ENCODE measurements at places on chromosomes 6 and 20.
A peak's percentile ranks its signal among the peaks of the same experiment; 100 is the strongest.

DNA sequence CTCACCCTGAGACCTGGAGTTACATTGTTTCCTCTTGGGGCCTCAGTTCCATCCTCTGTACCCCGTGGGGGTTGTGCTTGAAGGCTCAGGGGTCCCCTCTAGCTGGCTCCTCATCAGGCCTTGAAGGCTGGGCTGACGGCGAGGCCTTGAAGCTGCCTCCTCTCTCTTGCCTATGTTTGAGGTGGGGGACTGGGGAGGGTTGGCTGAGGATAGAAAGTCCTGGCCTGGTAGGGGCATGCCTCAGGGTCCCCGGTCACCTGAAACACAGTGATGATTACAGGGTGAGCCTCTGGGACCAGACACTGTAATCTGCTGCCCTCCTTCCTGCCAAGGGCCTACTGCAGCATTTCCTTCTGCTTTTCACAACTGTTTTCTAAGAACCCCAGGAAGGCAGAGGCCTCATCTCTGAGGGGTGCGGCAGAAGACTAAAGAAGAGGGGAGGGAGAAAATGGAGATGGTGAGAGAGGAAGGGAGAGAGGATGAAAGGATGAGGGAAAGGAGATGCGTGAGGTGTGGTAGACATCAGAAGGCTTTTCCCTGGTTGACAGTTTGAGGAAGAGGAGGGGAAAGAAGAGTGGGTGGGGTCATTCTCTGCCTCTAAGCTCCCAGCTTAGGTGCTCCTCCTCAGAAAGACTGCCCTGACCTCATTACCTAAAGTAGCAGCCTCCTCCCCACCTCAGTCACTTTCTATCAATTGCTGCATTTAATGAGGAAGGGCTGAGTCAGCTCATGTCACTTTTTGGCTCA, 29.7 kb downstream of the VEGFA start:
- no peak for DNase-seq

GRCh38 chr20:32091888-32092346, 17.6 kb upstream of the TM9SF4 start:
- peak; percentile 73 for DNase-seq

- no peak for DNase-seq
These were observed 1.6 kb downstream of the BEND6 start for GRCh38 chr6:56956491-56956890.

- DNase-seq, result no peak
These were observed 130.1 kb downstream of the LRRC1 start for GRCh38 chr6:53924821-53925422.

DNA sequence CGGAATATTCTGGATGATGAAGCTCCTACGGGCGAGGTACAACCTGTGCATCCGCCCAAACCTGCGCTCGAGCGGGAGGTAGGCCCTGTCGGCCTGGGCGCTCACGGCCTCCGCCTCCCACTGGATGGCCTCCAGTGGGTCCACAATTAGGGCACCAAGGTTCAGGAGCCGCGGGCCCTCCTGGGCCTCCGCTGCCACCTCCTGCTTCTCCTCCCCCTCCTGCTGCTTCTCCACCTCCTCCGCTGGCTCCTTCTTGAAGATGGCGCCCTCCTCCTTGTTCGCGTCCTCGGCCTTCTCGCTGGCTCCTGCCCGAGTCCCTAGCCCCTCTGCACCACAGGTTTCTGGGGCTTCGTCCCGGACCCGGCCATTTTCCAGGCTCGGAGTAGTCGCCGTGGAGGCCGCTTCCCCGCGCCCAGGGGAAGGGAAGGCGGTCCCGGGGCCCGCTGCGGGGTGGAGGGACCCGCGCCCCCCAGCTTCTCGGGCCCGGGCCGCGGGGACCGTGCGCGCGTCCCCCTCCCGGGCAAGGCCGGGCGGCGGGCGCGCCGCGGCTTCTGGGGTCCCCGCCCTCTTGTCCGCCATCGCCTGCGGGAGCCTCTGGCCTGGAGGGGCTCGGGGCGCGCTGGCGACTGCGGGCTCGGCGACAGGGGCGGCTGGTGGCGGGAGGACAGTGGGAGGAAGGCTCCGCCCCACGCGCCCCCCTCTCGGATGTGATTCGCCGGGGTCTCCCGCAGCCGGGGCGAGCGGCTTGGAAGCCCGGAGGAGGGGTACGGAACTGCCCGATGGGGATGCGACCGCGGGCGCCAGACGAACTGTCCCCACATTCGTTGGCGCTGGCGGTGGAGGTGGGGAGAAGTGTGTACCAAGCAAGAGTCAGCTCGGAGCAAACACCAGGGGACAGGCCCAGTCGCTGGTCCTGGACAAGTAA, 17.6 kb downstream of the PLAGL2 start:
- peak; percentile 41 for DNase-seq

GRCh38 chr6:69580706-69581105, 216.1 kb downstream of the LMBRD1 start:
- DNase-seq, result no peak

DNA sequence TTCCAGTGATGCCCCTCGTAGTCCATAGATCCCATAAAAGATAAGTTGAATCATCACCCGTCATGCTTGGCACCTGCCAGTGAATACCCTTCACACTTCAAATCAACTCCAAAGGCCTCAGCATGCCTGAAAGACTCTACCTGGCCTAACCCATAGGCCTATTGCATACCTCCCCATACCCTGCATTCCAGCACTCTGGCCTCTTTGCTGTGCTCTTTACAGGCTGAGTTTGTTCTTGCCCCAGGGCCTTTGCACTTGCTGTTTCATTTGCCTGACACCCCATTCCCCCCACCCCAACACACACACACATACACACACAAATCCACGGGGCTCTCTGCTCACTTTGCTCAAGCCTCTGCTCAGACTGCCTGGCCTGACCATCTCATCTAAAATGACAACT, 3.0 kb upstream of the GFOD1 start:
- DNase-seq, result no peak

GRCh38 chr20:56630506-56631317, 1.6 kb downstream of the TFAP2C start:
- no peak for DNase-seq

DNA sequence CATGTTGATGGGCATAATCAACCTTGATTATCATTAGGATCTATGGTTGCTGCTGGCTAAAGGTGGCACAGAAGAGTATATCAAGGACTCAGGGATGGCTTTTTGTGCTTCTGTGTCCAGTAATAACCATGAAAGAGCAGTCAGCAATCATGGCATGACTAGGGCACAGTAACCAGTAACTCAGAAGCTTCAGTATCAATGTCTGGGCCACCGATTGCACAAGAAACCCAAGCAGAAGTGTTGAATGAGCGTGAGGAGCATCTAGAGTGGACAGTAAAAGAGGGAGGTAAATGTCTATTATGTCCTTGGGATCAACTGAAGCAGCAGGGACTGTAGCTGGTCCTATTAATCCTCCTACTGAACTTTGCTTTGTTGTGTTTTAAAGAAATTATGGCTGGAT, 81.5 kb upstream of the F13A1 start:
- DNase-seq, result no peak

GRCh38 chr6:34154668-34155447, 9.0 kb upstream of the GRM4 start:
- DNase-seq, result peak; percentile 72

- no peak for DNase-seq
These were observed 754.8 kb upstream of the DEFB115 start for GRCh38 chr20:30502670-30503069.

GRCh38 chr20:12700701-12701100, 308.1 kb upstream of the SPTLC3 start:
- DNase-seq, result no peak

DNA sequence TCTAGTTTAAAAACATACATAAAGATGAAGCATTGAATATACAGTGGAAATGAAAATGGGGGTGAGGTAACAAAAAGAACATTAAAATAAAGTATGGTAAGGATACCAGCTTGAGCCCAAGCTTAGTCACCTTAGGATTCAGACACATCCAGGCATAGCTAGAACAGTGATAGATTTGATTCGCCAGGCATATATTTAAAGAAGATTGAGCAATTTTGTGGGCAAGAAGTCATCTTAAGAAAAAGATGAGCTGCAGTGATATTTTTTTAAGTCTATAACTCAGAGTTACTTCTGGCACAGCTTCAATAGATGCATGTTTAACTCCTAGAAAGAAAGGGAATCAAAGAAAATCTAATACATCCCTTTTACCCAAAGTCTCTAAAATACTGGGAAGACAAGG, 97.9 kb downstream of the BMP5 start:
- no peak for DNase-seq

DNA sequence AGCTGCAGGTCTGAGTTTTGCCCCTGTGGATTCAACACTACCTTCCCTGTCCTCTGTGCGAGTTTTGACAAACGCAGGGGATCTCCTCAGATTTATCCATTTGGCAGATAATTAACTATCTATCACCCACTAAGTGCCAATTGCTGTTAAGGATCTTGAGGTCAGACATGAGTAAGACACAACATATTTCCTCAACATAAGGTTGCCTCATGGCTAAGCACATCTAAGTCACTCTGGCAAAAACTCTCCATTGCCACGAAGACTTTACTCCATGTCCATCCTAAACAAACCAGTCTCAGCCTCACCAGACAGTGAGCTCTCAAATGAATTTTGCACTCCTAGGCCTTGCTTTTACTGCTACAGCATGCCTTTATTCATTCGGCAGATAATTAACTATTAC, 408.4 kb downstream of the MAFB start:
- no peak for DNase-seq

DNA sequence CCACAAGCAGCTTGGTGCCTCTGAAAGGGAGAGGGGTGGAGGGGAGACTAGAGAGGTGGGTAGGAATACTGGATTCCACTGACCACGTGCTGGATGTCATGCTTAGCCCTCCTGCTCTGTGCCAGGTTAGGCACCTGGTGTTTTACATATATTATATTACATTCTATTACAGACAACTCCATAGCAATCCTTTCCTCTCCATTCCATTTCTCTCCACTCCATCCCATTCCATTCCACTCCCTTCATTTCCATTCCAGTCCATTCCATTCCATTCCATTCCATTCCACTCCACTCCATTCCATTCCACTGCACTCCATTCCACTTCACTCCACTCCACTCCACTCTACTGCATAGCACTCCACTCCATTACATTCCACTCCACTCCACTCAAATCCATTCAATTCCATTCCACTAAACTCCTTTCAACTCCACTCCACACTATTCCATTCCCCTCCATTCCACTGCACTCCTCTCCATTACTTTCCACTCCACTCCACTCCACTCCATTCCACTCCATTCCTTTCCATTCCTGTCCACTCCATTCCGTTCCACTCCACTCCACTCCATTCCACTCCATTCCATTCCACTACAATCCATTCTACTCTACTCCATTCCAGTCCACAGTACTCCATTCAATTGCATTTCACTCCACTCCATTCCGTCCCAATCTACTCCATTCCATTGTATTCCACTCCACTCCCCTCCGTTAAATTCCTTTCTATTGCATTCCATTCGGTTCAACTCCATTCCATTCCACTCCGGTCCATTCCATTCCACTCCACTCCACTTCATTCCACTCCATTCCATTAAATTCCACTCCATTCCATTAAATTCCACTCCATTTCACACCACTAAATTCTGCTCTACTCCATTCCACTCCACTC, 27.2 kb upstream of the DEFB125 start:
- no peak for DNase-seq

GRCh38 chr6:132964101-132964867, 149.9 kb downstream of the RPS12 start:
- DNase-seq, result no peak

DNA sequence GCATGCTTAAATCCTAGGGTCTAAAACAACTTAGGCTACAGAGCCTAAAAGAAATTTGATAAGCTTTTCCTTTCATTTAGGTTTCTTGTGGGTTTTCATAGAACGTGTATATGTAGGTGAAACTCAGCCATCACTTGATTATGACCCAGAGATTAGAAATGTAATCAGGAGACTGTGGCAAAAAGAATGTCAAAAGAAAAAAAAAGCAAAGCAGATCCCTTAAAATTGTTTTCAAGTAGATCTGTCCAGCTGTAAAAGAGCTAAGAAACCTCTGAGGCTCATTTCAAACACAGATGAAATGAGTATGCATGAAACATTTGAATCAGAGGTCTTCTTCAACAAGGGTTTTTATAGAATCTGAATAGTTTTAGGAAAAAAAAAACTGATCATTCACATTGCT, 341.3 kb upstream of the PRDM1 start:
- no peak for DNase-seq

DNA sequence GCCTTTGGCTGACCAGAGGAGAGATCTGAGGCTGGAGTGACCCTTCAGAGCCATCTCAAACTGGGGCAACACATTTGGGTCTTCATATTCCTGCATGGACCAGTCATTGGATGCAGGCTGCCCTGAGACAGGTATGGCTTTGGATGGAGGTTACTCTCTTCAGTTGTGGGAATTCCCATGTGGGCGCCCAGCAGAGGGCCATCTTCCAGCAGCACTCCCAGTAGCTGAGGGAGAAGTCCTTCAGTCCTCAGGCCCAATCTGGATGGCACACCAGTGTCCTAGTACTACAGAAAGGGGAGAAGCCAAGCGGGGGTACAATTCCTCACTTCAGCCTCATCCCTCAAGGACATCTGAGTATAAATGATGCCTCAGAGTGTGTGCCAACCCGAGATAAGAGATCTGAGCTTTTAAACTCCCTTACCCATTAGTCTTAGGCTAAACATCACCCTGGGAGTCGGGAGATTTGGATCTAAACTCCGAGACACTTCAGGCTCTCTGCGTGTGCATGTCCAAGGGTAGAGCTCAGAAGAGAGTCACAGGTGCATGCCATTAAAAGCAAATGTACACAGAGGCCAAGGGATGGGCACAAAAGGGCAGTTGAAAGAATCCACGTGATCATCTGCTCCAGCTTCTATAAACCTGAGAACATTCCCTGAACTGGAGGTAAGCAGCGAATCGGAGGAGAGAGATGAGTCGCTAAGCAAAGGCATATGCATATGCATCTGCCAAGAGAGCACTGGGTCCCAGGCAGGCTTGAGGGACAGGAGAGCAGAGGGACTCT, 204.6 kb downstream of the CD83 start:
- no peak for DNase-seq

DNA sequence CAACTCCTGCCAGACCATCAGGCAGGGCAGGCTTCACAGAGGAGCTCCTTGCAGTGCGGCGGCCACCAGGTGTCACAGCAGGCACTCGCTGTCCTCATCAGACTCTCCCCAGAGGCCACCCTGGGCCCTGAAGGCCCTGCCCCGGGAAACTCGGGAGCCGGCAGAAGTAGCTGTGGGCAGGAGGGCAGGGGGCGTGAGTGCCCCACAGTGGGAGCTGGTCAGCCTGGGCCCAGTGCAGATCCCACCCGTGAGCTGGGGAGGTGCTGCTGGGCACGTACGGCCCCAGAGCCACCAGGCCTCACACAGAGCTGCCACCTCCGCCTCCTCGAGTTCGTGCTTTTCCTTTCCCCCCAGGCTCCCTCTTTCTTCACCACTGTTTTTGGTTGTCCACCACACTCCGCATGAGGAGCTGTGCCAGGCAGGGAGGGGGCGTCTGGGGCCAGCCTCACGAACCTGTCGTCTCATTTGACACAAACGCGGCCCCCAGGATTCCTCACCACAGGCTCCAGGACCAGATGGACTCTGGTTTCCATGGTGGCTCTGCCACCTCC, 33.8 kb downstream of the FRMD1 start:
- DNase-seq, result no peak

GRCh38 chr6:100435299-100435698, 29.4 kb downstream of the SIM1 start:
- DNase-seq, result no peak

Measured in stimulated activated CD4-positive, alpha-beta T cell treated with anti-CD3 and anti-CD28 coated beads, Interleukin-12 subunit alpha, Interleukin-12 subunit beta, amount 100 ng/mL, for 4 hours (primary cell).